Stimulated activated CD8-positive, alpha-beta memory T cell treated with anti-CD3 and anti-CD28 coated beads, Interleukin-7, amount 100 ng/mL, for 24 hours (primary cell): ENCODE measurements at places on chromosomes 7 and 10.

GRCh38 chr10:80589726-80590373, 52.1 kb downstream of the SH2D4B start:
- no peak for DNase-seq

DNA sequence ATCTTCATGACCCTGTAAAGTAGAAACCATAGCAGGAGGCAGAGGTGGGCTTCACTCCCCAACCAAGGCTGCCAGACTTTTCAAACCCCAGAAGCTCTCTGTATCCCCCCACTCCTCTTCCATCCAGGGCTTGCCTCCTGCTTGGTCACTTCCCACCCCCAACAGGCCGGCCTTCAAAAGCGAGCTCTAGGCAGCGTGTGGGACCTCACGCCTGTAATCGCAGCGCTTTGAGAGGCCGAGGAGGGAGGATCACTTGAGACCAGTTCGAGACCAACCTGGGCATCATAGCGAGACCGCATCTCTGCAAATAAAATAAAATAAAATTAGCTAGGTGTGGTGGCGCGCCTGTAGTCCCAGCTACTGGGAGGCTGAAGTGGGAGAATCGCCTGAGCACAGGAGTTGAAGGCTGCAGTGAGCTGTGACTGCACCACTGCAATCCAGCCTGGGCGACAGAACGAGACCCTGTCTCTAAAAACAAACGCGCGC, 743 bp upstream of the POR start:
- DNase-seq: no peak

DNA sequence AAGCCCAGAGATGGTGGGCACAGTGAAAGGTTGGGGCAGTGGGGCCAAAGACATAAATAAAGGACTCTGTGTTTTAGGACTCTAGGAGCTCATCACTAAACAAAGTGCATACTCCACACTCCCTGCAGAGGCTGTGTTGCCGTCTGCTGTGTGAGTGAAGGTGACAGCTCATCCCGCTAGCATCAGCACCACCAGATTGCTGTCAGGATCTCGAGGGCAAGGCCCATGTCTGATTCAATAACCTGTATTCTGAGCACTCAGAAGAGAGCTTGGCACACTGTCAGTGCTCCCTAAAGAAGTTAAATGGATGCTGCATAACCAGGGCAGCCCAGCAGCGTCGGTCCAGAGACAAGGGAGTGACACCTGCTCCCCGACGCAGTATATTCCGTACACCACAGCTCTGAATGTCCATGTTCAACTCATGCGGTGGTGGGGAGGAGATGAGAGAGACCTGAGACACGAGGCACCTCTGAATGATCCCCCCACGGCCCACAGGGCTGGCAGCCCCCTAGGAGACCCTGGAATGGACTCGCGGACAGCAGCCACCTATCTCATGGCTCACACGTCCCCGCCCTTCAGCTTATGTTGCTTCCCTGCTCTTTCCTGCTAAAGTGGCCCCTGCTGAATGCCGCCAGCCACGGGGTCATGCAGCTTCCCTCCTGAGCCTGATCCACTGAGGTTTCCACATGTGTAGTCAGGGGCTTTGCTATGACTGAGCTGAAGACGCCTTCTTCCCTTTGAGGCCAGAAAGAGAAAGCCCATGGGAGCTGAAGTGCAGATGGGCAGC, 132.7 kb upstream of the KCNMA1 start:
- DNase-seq: no peak

DNA sequence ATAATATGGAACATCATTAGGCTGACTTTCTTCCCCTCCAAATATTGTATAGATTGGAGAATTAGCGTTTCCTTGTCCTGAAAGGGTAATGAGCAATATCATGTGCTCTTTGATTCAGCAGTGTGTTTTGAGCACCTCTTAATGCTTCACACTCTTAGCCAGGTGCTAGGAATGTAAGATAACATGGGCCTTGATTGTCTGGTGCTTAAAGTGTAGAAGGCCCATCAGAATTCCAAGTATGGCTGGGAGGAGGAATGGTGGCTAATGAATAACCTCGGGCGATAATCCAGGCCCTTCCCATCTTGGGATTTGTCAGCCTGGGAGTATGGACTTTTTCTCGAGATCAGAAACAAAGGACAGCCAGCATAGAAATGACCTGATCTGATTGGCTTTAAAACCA, 8.6 kb downstream of the TSPAN13 start:
- no peak for DNase-seq

DNA sequence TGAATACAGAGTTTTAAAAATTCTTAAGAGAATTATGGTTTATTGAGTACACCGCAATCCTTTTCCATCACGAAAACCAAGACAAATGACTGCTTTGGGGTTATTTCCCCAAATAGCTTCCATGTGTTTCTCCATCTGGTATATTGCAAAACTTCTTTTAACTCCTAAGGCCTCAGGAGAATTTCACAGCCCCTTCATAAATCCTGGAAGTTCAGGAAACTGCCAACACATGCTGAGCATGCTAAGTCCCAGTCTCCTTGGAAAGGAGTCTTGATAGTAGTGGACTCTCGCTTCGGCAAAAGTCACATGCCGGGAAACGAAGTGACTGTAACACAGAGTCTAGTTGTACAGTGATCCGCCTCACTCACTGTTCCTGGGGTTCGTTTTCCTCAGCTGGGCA, 88.1 kb upstream of the RSU1 start:
- DNase-seq: no peak

DNA sequence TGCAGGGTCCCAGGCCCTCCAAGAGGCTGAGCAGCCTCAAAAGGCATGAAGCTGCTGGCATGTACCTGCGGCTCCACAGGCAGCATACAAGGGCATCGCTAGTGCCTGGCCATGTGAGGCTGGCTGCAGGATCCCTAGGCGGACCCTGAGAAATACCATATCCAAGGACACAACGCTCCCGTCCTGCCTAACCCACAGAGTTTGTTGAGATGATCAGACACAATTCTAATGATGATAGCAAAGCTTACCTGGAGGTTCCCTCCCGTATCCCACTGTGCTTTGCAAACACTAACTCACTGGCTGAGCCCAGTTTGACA, 17.3 kb downstream of the CLRN3 start:
- no peak for DNase-seq
